Natural killer cell treated with Interleukin-12 subunit alpha and Interleukin-12 subunit beta and Interleukin-15 and Interleukin-18, amount 100 ng/mL, for 72 hours (primary cell): ENCODE measurements at places on chromosomes 11 and 22. TPM values are rescaled to one million over a fixed set of nuclear protein-coding genes. Genes with fewer than 3 reads are reported as not detected.

- no peak overlapping the region for H3K27ac ChIP-seq
- no peaks in the 10 kb centered on the region for H3K36me3 ChIP-seq
- H3K4me3 ChIP-seq = no peak overlapping the region
- no peak for DNase-seq
- H3K4me1 ChIP-seq = no peaks in the 10 kb centered on the region
These were observed 598.6 kb downstream of the OPCML start for GRCh38 chr11:132933703-132934102.

GRCh38 chr11:58061813-58062212 lies 31.1 kb downstream of the OR6Q1 start:
- H3K36me3 ChIP-seq = no peaks in the 10 kb centered on the region
- no peaks in the 10 kb centered on the region for H3K4me1 ChIP-seq
- peaks cover 17% of the 10 kb centered on the region for H3K27me3 ChIP-seq
- no peak overlapping the region for H3K4me3 ChIP-seq
- no peak overlapping the region for H3K27ac ChIP-seq
- DNase-seq = no peak

DNA sequence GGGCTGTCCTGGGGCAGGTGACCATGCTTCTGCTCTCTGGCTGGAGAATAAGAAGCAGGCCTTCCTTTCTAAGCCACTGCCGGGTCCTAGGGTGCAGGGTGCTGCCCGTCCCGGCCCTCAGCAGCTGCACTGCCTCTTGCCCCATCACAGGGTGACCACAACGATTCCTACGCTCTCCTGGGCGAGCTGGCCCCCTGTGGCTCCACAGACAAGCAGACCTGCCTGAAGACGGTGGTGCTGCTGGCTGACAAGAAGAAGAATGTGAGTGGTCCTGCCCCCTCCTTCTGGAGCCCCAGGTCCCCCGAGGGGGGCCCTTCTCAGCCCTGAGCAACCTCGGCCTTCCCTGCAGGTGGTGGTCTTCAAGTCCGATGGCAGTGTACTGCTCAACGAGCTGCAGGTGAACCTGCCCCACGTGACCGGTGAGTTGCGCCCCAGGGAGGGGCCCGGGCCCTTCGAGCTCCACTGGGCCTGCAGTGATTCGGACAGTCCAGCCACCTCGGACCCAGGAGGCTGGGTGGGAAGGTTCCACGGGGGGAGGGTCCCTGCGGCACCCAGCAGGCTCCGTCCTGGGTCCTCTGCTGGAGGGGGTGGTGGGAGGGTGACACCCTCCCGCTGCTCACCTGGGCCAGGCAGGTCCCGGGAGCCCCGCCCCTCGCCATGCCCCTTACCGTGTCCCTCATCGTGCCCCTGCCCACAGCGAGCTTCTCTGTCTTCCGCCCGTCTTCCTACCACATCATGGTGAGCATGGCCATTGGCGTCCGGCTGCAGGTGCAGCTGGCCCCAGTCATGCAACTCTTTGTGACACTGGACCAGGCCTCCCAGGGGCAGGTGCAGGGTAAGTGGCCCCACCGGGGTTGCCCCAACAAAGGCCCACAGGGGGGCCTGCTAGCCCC lies 8.3 kb downstream of the MUC2 start:
- H3K27ac ChIP-seq = no peak overlapping the region
- H3K4me1 ChIP-seq = no peaks in the 10 kb centered on the region

DNA sequence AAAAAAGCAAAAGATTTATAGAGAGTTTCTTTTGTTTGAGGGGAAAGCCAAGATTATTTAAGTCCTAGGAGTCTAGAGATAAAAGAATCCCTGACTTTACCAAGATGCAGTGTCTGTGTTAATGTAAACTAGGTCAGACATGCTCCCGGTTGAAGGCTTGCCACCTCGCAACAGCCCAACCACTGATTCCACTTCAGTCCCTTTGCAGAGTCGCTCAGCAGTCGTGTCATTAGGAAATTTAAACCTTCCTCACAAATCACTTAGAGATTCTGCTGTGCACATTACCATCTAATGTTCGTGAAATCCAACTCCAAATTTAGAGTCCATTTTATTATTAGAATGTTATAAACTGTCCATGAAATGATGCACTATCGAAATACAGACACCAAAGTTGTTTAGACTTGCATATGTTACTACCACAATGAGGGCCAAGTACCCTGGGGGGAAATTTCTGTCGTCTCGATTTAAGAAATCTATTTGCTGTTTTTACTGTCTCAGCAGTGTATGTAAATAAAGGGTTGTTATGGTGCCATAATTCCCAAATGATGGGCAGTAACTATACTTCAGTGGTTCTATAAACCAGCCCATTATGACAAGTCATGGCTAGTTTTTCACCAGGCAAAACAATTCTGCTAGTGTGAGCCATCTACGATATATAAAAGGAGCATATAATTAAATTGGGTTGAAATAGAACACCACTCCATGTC lies 101.4 kb upstream of the MTNR1B start:
- no peaks in the 10 kb centered on the region for H3K27me3 ChIP-seq
- DNase-seq = no peak
- no peaks in the 10 kb centered on the region for H3K36me3 ChIP-seq

DNA sequence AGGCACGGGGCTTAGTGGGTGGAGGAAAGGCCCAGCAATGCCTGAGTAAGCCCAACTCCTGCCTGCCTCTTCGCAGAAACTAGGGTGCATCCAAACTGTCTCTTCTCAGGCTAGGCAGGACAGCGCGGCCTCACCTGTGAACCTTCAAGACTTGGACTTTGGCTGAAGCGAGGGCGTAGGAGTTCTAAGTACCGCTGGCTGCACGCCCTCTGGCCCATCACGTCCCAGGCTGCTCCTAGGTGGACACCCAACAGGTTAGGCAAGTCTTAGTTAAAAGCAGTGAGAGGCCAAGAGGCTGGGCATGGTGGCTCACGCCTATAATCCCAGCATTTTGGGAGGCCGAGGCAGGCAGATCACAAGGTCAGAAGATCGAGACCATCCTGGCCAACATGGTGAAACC lies 1.8 kb upstream of the DDB2 start:
- H3K4me3 ChIP-seq = peak overlapping the region; percentile 99
- H3K36me3 ChIP-seq = peaks cover 7% of the 10 kb centered on the region
- DNase-seq = no peak
- no peaks in the 10 kb centered on the region for H3K27me3 ChIP-seq
- H3K27ac ChIP-seq = peak overlapping the region; percentile 96

- no peak overlapping the region for H3K4me3 ChIP-seq
- H3K4me1 ChIP-seq = peaks cover under 1% of the 10 kb centered on the region
- no peaks in the 10 kb centered on the region for H3K36me3 ChIP-seq
- H3K27me3 ChIP-seq = peaks cover 32% of the 10 kb centered on the region
These were observed 103.3 kb downstream of the LRRC32 start for GRCh38 chr11:76567261-76567660.

- H3K4me3 ChIP-seq = no peak overlapping the region
- H3K36me3 ChIP-seq = no peaks in the 10 kb centered on the region
- H3K27me3 ChIP-seq = no peaks in the 10 kb centered on the region
- H3K27ac ChIP-seq = no peak overlapping the region
- H3K4me1 ChIP-seq = no peaks in the 10 kb centered on the region
- DNase-seq = no peak
These were observed 1013.0 kb downstream of the OPCML start for GRCh38 chr11:132519241-132519815.

DNA sequence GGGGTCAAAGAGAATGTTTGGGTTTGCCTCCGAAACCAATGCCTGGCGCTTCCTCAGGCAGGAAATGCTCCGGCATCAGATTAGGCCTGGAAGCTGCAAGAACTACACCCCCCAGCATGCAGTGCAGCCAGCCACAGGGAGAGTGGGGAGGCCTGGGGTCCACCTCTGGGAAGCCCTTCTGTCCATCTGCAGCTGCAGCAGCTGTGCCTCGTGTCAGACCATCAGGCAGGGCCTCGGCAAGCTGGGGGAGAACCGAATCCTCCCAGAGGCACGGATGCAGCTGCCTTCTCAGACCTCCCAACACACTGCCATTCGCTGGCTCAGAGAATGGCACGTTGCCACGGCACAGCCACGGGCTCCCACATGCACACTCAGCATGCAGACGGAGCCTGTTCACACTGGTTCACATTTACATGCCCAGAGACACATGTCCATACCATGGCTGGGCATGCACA lies 57.4 kb downstream of the NECTIN1 start:
- no peak overlapping the region for H3K27ac ChIP-seq
- no peak overlapping the region for H3K4me3 ChIP-seq
- H3K4me1 ChIP-seq = peaks cover 17% of the 10 kb centered on the region

DNA sequence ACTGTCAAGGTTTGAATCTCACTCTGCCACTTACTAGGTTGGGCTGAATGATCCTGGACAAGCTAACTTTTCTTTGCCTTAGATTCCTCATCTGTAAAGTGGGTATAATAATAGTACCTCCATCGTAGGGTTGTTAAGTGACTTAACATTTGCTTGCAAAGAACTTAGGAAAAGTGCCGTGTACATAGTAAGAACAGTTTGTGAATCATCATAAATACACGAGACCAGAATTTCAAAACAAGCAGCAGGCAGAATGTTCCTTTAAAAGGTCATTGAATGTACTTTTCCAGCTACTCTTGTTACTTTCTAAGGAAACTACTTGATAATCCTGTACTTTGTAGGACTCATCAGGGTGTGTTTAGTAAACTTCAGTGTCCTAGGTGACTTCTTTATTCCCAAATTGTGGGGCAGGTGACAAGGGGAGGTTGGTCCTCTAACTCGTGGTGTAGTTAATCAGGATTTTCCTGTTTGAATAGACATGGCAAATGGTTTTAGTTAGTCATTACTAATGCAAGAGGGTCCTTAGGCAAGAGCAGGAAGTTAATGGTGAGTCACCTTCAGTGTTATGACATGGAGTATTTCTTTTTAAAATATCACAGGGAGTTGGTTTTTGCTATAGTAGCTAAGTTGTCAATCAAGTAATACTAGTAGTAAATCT lies 67.9 kb downstream of the YAP1 start:
- H3K36me3 ChIP-seq = no peaks in the 10 kb centered on the region
- no peaks in the 10 kb centered on the region for H3K4me1 ChIP-seq
- no peak overlapping the region for H3K4me3 ChIP-seq
- H3K27ac ChIP-seq = no peak overlapping the region

- H3K27ac ChIP-seq = no peak overlapping the region
- no peak overlapping the region for H3K4me3 ChIP-seq
- DNase-seq = no peak
- peaks cover 5% of the 10 kb centered on the region for H3K27me3 ChIP-seq
- H3K4me1 ChIP-seq = no peaks in the 10 kb centered on the region
- H3K36me3 ChIP-seq = no peaks in the 10 kb centered on the region
These were observed 73.1 kb downstream of the CELSR1 start for GRCh38 chr22:46464296-46464695.

DNA sequence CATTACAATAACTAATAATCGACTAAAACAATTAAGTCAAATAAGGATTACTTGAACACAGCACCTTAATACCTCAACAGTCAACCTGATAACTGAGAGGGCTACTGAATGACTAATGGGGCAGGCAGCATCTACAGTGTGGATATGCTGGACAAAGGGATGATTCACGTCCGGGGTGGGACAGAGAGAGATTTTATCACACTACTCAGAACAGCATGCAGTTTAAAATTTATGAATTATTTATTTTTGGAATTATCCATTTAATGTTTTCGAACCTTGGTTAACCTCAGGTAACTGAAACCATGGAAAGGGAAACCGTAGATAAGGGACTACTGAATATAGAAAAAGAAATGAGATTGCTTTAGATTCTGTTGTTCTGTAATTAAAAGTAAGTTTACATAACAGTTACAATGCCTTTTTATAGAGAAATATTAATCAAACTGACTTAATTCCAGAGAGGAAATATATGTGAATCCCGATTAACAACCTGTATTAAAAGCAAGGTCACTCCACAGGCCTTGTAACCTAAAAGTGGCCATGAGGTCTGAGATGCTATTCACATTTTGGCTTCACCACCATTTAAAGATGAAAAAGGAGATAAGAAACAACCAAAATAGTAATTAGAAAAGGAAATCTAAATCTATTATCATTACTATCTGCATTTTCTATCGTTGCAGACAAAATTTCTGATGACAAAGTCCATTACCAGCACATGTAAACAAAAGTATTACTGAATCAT lies 119.0 kb upstream of the TP53AIP1 start:
- no peak for DNase-seq
- no peaks in the 10 kb centered on the region for H3K27me3 ChIP-seq
- H3K27ac ChIP-seq = no peak overlapping the region
- no peaks in the 10 kb centered on the region for H3K36me3 ChIP-seq
- no peaks in the 10 kb centered on the region for H3K4me1 ChIP-seq
- H3K4me3 ChIP-seq = no peak overlapping the region

GRCh38 chr11:57276169-57276970 lies 39.3 kb upstream of the APLNR start:
- peaks cover 30% of the 10 kb centered on the region for H3K27me3 ChIP-seq
- no peak for DNase-seq
- H3K4me1 ChIP-seq = peaks cover 5% of the 10 kb centered on the region
- H3K4me3 ChIP-seq = no peak overlapping the region
- no peak overlapping the region for H3K27ac ChIP-seq
- no peaks in the 10 kb centered on the region for H3K36me3 ChIP-seq

DNA sequence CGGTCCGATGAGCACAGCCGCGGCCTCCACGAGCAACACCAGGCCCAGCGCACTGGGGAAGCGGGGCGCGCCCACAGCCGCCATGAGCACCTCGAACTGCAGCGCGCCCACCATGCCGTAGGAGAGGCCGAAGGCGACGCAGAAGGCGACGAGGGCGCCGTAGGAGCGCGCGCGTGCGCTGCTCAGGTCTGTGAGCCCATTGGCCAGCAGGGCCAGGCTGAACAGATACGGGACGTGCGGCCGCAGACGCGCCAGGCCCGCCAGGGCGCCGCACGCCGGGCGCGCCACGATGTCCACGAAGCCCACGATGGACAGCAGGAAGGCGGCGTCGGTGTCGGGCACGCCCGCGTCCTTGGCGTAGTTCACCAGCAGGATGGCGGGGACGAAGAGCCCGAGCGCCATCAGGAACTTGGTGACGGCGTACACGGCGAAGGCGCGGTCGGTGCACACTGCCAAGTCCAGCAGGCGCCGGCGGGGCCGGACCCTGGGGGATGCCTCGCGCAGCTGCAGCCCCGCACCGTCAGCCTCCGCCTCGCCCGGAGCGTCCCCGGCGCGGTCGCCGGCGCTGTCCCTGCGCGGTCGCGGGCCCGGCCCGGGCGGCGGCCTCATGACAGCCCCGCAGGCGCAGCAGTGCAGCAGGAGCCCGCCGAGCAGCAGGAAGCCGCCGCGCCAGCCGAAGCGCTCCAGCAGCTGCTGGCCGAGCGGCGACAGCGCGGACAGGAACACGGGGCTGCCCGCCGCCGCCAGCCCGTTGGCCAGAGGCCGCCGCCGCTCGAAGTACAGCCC lies 2.9 kb downstream of the SLC16A8 start:
- peak; percentile 61 for DNase-seq
- H3K36me3 ChIP-seq = no peaks in the 10 kb centered on the region
- no peaks in the 10 kb centered on the region for H3K27me3 ChIP-seq
- no peak overlapping the region for H3K27ac ChIP-seq

DNA sequence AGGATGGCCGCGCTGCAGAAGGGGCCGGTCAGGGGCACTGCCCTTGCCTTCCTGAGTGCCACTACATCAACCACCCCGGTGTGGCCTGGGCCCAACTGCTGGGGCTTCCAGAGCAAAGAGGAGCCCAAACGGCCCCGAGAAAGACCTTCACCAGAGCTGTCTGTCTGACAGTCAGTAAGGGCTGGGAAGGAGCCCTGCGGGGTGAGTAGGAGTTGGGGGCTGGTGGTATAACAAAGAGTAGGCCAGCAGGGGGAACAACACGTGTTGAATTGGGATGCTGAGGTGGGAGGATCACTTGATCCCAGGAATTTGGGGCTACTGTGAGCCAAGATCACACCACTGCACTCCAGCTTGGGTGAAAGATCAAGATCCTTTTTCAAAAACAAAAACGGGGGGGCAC lies 3.9 kb downstream of the GSTT4 start:
- no peak overlapping the region for H3K27ac ChIP-seq
- DNase-seq = no peak

The CTTN gene
- total RNA-seq = 2.6 TPM

The MS4A3 gene
- total RNA-seq = 0.50 TPM

The APOL1 gene
- 42.2 TPM for total RNA-seq

The H19 gene
- total RNA-seq = not detected

The AQP11 gene
- 0.17 TPM for total RNA-seq

The SART1 gene
- total RNA-seq = 72.9 TPM

The LSP1 gene
- 358 TPM for total RNA-seq

The SNX15 gene
- total RNA-seq = 14.1 TPM
